Activated CD8-positive, alpha-beta memory T cell treated with anti-CD3 and anti-CD28 coated beads for 48 hours (primary cell): ENCODE measurements at places on chromosomes 5 and 9.

DNA sequence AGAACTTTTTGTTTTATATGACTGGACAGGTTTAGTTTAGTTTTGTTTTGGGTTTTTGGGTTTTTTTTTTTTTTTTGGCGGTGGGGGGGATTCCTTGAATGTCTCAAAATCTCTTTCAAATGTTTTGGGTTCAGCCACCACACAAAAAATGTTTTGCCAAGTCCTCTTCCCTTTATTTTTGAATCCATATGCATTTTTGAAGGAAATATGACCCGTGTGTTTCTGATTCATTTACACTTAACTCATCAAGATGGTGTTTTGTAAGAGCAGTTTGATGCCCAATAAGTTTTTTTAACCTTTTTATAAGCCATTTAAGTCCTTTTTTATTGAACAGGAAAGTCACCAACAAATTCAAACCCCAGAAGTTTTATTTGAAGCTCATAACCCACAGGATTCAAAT lies 209.8 kb downstream of the CWC27 start:
- DNase-seq: no peak

DNA sequence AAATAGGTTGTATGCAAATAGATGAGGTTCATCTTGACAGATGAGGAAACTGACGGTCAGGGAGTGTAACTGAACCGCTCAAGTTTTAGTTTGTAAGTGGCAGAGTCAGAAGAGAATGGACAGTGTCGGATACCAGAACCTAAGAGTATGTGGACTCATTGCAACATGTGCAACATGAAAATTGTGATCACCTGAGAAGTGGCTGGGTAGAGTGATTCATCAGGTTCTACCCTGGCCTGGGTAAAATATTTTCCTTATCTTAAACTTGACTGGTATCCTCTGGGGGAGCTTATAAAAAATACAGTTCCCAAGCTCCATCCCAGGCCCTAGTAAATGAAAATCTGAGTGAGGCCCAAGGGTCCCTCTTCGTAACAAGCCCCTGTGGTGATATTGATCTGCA lies 35.2 kb upstream of the MIER3 start:
- no peak for DNase-seq

GRCh38 chr5:100590867-100591266 lies 55.7 kb downstream of the FAM174A start:
- no peak for DNase-seq

GRCh38 chr9:112900488-112900887 lies 9.8 kb upstream of the SLC46A2 start:
- DNase-seq: no peak

- no peak for DNase-seq
Observed at GRCh38 chr9:124594225-124594624, 87.0 kb upstream of the NR5A1 start.
